Bone marrow (tissue), 2 donors: ENCODE measurements at places on chromosomes 11 and 22.

GRCh38 chr11:7531011-7531410, 17.2 kb downstream of the PPFIBP2 start:
- no peak for DNase-seq

- DNase-seq: no peak
These were observed 34.7 kb downstream of the LUZP2 start for GRCh38 chr11:24531528-24531927.

DNA sequence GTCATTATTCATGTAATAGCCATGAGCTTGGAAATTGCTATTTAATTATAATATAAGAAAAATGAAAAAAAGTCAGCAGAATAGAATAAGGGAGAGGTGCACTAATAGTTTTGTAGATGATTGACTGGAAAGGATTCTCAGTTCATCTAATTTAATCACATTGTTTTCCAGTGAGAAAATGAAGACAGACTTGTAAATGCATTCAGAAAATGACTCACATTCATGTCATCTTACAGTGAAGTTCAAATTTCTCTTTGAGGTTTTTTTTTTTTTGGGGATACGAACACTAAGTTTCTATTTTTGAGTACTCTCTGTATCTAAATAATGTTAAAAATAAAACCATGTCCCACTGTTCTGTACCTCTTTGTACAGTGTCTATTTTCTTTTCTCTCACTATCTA, 18.5 kb upstream of the OR4A16 start:
- no peak for DNase-seq

DNA sequence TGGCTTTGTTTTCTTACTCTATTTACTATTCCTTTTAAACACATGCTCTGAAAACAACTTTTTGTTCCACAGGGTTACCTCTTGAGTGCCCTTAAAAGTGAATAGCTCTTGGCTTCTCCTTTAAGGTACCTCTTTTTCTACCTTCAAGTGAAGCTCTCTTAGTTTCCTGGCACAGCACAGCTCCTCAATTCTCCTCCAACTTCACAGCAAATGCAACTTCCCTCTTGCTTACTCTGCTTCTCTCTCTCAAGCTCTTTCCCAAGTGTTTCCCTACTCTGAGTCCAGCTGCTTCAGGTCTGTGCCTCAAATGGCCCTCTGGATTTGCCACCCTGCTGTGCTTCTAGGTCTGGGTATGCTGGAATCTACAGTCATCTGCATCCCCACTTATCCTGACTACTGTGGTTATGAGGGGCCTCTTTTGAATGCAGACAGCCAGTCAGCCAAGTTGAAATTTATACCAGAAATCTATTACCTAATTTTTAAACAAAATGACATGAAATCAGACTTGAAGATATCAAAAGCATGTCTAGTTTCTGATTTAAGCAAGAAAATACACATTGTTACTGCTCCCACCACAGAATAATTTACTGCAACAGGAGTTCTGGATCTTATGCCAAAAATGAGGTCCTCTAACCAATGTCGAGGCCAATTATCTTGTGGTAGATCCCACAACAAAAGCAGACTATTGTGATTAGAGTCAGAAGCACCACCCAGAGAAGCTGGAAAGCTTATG, 371.1 kb downstream of the SOX6 start:
- DNase-seq: no peak

- DNase-seq: no peak
These were observed 7.2 kb downstream of the UPK3A start for GRCh38 chr22:45291931-45292290.

GRCh38 chr11:130085671-130086290, 16.1 kb downstream of the APLP2 start:
- no peak for DNase-seq
